ENCODE measurements at places on chromosomes 13 and 19.
A peak's percentile ranks its signal among the peaks of the same experiment; 100 is the strongest.

GRCh38 chr19:18231775-18232174 is 5.5 kb upstream of the PDE4C start:
- no peak for DNase-seq

DNA sequence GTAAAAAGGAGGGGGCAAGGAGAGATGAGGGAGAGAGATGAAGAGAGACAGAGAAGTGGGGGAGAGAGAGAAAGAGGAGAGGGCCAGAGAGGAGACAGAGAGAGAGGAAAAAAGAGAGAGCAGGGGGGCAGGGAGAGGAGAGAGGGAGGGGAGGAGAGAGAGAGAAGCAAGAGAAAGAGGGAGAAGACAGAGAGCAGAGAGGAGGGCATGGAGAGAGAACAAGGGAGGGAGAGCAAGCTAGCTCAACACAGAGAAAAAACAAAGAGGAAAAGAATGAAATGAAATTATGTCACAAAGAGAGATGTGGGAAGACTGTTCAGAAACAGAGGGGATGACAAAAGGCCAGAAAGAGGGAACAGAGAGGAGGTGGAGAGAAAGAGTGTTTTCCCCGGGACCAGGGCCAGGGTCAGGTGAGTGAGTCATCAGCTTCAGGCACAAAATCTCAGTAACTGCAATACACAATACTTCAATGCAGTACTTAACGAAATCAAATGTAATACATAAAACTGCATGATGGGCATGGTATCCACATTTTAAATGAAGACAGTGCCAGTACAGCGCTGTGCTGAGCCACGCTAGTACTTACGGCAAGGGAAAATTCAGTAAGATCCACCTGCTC is 4.8 kb downstream of the KLK7 start:
- DNase-seq: no peak

GRCh38 chr19:18486746-18487145 is 35.1 kb downstream of the ELL start:
- no peak for DNase-seq

DNA sequence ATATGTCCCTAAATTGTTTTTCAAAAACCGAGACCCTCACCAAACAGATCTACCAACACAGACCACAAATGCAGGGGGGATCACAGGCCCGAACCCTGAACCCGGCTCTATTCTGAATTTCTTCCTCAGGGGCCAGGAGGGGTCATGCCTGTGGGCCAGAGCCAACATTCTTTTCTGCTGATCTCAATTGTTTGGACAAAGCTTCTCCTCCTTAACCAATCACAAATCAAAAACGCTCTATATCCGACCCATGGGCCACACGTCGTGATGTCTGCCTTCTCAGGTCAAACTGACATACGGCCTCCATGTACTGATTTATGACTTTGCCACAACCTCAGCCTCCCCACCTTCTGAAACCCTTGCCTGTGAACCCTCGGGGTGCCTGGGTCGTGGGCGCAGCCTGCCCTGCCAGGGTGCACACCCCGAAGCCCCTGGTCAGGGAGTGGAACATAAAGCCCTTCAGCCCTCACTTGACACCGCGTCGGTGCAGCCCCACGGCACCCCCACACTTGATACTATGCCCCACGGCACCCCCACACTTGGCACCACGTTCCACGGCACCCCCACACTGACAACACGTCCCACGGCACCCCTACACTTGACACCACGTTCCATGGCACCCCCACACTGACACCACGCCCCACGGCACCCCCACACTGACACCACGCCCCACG is 58.4 kb upstream of the C13orf46 start:
- DNase-seq: peak; percentile 78

- DNase-seq: no peak
These were observed 146.8 kb downstream of the KCNRG start for GRCh38 chr13:50162001-50162400.

- DNase-seq: peak; percentile 10
These were observed 3.0 kb upstream of the SLC6A16 start for GRCh38 chr19:49327878-49328544.

- DNase-seq: no peak
These were observed 83.0 kb downstream of the FNDC3A start for GRCh38 chr13:49058761-49059160.

DNA sequence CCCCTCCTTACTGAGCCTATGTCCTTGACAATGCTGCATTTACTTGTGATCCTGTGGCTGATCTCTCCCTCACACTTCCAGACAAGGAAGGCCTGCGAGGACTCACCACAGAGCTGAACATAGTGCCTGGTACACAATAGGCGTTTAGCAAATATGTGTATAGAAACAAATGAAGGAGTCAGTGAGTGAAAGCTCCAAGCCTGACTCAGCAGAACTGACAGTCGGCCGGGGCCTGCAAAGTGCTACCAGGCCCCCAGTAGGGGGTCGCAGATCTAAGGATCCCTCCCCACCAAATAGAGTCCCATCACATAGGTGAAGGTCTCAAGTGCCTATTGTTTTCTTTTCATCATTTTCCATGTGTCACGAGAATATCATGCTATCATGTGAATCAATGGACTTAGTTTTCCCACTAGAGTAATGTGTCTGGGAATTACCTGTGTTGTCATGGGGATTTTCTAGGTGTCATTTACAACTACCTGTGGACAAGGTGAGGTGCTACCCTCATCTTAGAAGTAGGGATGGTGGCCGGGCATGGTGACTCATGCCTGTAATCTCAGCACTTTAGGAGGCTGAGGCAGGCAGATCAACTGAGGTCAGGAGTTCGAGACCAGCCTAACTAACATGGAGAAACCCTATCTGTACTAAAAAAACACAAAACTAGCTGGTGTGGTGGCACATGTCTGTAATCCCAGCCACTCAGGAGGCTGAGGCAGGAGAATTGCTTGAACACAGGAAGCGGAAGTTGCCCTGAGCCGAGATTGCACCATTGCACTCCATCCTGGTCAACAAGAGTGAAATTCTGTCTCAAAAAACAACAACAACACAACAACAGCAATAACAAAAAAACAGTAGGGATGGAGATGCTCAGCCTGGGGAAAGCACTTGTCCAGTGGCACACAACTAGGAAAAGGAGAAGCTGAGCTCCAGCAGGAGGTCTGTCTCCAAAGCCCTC is 50.3 kb upstream of the CYP2A7 start:
- no peak for DNase-seq

DNA sequence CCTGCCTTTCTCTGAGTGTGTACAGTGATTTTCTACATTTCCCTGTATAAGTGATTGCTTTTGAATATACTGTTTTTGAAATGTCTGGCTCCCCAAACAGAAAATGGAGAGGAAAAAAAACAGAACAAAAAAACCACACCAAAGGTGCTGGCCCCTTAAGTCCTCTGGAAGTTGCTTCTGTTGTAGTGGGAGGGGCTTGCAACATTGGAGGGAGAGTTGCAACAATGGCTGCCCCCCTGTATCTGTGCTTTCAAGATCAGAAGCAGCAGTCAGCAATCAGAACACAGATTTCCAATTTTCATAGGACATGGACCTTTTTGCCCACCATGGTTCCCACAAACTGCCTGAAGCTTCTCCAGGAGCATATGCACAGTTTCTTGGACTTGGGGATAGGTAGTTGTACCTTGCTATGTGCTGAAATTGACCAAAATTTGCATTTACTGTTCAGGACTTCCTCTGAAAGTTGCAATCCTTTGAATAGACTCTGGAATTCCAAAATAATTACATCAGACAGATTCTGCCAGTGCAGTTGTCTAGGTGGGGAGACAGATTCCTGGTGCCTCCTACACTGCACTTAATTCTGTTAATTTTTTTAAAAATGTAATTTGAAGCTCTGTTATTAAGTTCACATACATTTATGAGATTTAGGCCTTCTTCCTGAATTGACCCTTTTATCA is 13.8 kb downstream of the BIVM start:
- DNase-seq: no peak

Measured in fibroblast of lung (primary cell).